Right cardiac atrium (tissue), 5 donors: ENCODE measurements at places on chromosomes 7 and 10.

DNA sequence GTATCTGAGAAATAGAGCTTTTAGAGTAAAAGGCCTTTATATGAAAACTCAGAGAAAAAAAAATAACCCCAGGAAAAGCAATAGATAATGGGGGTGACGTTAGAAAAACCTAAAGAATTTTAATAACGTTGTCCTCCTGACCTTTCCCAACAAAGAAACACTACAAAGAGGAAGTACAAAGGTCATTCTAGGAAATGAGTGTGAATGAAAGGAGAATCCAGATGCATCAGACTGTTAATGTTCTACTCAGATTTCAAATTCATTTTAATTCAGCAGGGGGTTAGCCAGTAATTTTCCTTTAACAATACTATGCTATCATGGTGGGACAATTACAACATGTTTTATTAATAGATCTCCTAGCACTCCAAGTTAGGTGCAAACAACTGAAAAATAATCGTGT is 73.8 kb upstream of the CDK1 start:
- DNase-seq: no peak

GRCh38 chr7:150453181-150453580 is 2.8 kb downstream of the GIMAP8 start:
- DNase-seq: no peak

DNA sequence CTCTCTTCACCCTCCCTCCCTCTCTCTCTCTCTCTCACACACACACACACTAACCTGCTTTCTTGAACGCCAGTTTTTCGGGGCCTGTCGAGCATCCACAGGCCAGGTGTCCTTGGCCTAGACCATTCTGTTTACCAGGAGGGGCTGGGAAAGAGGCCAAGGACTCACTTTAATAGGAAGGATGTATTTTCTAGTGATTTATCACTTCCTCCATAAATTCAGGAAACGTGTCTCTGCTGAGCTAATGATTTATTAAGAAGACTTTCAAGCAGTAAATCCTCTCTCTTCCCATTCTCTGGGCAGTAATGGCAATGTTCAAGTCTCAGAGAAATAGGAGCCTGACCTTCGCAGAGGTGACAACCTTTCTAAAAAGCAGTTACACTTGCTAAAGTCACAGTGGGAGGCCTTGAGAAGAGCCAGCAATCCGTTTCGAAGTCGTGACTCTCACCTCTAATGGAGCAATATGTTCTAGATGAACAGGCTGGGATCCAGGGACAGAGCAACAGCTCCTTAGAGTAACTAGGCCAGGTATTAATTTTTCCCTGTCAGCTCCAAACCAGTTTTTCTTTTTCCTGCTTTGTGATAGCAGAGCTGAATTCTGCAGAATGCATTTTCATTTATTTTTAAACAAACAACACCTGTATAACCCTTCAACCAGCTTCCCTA is 1357.5 kb upstream of the SORCS1 start:
- no peak for DNase-seq

- DNase-seq: no peak
Observed at GRCh38 chr7:23410446-23411183, 59.7 kb downstream of the IGF2BP3 start.

- DNase-seq: no peak
Observed at GRCh38 chr10:113600569-113600968, 47.7 kb downstream of the HABP2 start.

- peak; percentile 77 for DNase-seq
Observed at GRCh38 chr10:15780353-15781135, 60.8 kb upstream of the ITGA8 start.

GRCh38 chr10:113340282-113340681 is 212.6 kb upstream of the HABP2 start:
- DNase-seq: no peak

DNA sequence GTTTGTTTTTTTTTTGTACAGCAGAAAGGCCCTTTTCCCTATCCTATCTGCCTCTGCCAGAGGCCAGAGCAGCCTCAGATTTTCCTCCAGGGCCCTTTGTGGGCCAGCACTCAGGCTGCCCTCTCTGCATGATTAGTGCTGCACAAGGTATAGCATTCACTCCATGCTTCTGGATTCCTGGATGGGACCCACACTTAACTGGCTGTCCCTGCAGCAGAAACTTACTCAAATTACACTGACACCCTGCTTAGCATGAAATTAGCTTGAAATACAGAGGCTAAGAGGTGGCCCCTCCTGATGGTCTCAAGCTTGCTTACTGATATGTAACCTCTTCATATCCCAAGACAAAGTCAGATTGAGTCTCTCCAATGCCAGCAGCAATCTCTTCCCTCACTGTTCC is 239.3 kb downstream of the SORCS1 start:
- no peak for DNase-seq

GRCh38 chr7:47525066-47525623 is 56.8 kb downstream of the TNS3 start:
- DNase-seq: no peak
